ENCODE measurements at places on chromosomes 3 and 15. TPM values are rescaled to one million over a fixed set of nuclear protein-coding genes. Genes with fewer than 3 reads are reported as not detected.

Gene CSPG4
- 7.5 TPM for polyA plus RNA-seq

Gene DGKG
- polyA plus RNA-seq = 0.78 TPM

Gene BFSP2
- polyA plus RNA-seq = 0.67 TPM

Gene CDHR4
- not detected for polyA plus RNA-seq

Gene SETD2
- polyA plus RNA-seq = 66.4 TPM

Gene CELSR3
- 0.76 TPM for polyA plus RNA-seq

Gene CADPS
- polyA plus RNA-seq = 2.4 TPM

Gene ABTB1
- polyA plus RNA-seq = 17.8 TPM

Gene TMCO5A
- not detected for polyA plus RNA-seq

Gene ADAMTSL3
- polyA plus RNA-seq = 3.0 TPM

Gene CIP2A
- polyA plus RNA-seq = 20.0 TPM
